ENCODE measurements at places on chromosomes 1 and 21. TPM values are rescaled to one million over a fixed set of nuclear protein-coding genes. Genes with fewer than 3 reads are reported as not detected.

Gene LCE1E
- total RNA-seq, result not detected

GRCh38 chr1:46197964-46198811, at the start of gene POMGNT1:
Gene POMGNT1 (minus strand): TSS chr1:46198434. CDS start chr1:46197821, 613 bp downstream.
- peak within 1 kb of the TSS; percentile 82 for H3K27ac ChIP-seq
- H3K36me3 ChIP-seq, result peaks cover 17% of the 10 kb centered on the region
- H3K4me1 ChIP-seq, result peaks cover 22% of the 10 kb centered on the region
- DNase-seq, result no peak
- H3K27me3 ChIP-seq, result no peaks in the 10 kb centered on the region

DNA sequence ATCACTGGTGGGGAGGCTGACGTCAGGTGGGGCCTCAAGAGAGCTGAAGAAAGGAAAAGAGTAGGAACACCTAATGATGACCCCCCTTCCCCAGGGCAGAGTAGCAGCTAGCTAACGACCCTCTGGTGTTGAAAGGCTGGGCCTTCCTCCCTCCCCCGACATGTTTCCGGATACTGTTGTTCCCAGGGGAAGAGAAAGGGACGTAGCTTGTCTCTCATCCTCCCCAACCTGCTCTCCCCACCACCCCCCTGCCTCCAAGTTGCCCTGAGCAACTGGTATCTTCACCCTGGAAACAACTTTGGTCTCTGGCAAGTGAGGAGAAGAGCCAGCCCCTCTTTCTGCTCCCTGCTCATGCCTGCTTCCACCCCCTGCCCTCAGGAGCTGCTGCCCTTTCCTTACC, 2.4 kb downstream of the SEMA6C start:
- no peak overlapping the region for H3K27ac ChIP-seq
- no peaks in the 10 kb centered on the region for H3K36me3 ChIP-seq
- peaks cover 16% of the 10 kb centered on the region for H3K4me1 ChIP-seq
- no peak overlapping the region for H3K4me3 ChIP-seq
- H3K27me3 ChIP-seq, result no peaks in the 10 kb centered on the region

DNA sequence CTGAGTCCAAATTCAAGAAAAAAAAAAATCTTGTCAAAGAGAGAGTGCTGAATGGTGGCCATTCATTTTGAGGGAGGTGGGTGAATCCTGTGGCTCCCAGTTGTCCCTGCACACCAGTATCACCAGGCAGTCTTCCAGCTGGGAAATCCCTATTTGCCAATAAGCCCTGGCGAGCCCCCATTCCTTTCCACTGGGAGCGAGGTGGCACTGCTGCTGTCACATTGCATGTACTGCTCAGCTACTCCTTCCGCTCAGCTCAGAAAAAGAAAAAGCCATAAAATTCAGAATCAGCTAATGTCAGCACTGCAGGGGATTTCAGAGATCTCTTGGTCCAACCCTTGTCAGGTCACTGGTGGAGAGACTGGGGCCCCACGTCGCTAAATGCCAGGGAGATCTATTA, 298.5 kb downstream of the OMA1 start:
- H3K36me3 ChIP-seq, result no peaks in the 10 kb centered on the region
- H3K27me3 ChIP-seq, result peaks cover 5% of the 10 kb centered on the region
- H3K27ac ChIP-seq, result no peak overlapping the region
- H3K4me1 ChIP-seq, result peaks cover 4% of the 10 kb centered on the region

- peaks cover 13% of the 10 kb centered on the region for H3K4me1 ChIP-seq
- H3K36me3 ChIP-seq, result no peaks in the 10 kb centered on the region
- no peaks in the 10 kb centered on the region for H3K27me3 ChIP-seq
- peak overlapping the region; percentile 76 for H3K4me3 ChIP-seq
- DNase-seq, result peak; percentile 66
These were observed 618 bp downstream of the CLCC1 start for GRCh38 chr1:108962681-108963051.

Data from ascending aorta (tissue), 2 donors.